ENCODE measurements at places on chromosomes 11 and 22.

GRCh38 chr11:132208477-132209055 is 838.2 kb downstream of the NTM start:
- no peak for DNase-seq

GRCh38 chr11:31834237-31834636 is 23.1 kb upstream of the PAX6 start:
- no peak for DNase-seq

GRCh38 chr22:28094771-28095170 is 175.7 kb upstream of the PITPNB start:
- no peak for DNase-seq

DNA sequence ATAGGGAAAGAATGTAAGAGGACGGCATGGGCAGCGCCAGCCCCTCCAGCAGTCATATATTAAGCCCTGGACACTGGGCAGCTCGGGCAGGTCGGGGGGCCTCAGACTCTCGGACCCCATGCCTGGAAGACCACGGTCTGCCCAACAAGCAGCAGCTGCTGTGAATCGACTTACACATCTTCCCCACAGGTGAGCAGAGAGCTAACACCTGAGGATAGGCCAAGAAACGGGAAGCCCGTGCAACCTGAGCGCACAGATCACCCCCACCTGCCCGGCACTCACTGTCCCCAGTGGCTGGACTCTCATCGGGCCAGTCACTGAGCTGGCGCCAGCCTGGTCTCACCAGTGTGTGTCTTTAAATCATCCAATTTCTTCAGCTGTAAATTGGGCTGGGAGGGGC is 4.7 kb upstream of the TCF20 start:
- DNase-seq, result no peak

DNA sequence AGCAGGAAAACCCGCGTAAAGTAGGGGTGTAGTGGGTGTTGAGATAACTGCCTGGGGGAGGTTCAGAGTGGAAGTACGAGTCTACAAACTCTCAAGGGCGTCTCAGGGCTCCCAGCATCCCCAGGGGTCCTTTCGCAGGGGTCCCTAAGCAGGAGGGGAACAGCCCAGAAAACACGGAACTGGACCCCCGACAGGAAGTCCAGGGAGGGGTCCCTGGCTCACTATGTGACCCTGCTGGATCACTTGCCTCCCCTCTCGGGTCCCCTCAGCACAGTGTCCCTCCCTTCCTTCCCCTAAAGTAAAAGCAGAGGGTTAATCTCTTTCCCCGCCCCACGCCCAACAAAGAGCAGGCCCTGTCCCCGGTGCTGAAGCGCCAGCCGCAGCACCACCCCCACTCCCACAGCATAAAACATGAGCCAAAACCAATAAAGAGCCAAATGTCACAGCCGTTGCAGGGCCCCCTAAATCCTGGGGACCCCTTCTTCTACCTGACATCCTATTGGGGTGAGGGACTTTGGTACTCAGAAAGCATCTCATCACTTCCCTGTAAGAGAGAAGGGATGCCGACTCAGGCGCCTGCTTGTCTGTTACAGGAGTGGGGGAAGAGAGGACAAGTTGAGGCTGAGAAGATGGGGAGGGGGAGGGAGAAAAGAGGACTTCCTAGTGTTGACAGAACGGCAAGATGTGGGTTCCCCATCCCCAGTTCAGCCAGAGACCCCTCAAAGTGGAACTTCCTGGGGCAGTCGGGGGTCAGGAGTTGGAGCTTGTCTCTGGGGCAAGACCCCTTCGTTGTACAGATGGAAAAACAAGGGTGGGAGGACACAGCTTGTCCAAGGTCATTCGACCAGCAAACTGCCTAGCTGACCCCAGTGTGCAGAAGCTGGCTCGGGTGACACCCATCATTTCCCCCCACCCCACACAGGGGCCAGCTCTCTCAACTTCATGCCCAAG is 1.4 kb upstream of the NEFH start:
- DNase-seq, result no peak

- DNase-seq, result peak; percentile 9
Measured at GRCh38 chr22:45863981-45864751, 112.8 kb downstream of the WNT7B start.

GRCh38 chr22:40290516-40290915 is 55.8 kb upstream of the ADSL start:
- DNase-seq, result no peak

DNA sequence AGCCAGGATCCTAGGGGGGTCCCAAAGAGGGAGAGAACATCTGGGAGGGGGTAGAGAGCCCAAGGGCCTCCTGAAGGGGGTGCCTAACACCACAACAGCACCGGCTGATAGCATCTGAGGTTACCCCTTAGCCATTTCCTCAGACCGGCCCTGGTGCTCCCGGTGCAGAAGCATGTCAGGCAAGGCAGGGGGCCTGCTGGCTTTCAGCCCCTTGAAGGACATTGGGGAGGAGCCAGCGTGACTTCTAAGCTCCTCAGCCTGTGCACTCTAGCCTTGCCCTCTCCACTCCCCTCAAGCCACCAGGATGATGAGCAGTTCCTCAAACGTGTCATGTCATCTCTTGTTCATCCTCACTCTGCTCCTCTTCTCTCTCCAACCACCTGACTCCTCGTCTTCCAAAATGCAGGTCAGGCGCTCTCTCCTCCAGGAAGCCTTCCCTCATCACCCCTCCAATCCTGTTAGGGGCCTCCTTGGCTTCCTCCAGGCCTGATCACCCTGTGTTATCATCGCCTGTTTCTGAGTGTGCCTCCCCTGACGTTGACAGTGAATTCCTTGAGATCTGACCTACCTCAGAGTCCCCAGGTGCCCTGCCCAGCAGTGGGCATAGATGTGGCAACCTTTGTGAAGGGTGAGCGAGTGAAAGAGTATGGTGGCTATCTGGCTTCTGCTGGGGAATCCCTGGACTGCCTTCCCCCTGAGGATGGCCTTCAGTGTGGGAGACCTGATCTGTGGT is 6.1 kb downstream of the P2RY2 start:
- no peak for DNase-seq

DNA sequence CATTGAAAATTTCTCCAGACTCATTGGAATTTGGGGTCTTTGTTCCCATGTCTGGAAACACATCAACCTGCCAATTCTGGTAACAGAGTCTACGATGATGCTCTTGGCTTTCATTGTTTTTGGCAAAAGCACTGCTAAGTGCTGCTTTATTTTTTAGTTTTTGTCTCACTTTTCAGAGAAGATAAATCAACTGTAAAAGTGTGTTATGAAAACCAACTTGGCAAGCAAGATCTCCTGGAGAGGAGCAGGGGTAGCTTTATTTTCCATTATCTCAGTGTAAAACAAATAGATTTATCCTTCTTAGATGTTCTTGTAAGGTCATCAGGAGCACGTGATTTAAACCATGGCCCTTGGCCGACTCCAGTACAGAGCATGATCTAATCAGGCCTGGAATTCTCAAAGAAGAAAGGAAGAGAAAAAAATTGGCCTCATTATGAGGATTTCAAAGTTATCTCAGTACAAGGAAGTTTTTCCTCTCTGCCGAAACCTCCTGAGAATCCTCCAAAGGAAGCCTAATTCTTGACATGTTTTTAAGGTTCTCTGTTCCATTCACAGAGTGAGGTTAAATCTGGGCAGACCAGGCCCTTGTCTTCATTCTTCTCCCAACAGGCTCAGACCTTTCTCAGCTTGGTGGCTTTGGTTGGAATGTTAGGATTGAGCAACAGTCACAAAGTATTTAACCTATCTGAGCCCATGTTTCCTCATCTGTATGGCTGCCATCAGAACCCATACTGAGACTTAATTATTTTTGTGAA is 16.4 kb upstream of the PAMR1 start:
- DNase-seq, result peak; percentile 62

DNA sequence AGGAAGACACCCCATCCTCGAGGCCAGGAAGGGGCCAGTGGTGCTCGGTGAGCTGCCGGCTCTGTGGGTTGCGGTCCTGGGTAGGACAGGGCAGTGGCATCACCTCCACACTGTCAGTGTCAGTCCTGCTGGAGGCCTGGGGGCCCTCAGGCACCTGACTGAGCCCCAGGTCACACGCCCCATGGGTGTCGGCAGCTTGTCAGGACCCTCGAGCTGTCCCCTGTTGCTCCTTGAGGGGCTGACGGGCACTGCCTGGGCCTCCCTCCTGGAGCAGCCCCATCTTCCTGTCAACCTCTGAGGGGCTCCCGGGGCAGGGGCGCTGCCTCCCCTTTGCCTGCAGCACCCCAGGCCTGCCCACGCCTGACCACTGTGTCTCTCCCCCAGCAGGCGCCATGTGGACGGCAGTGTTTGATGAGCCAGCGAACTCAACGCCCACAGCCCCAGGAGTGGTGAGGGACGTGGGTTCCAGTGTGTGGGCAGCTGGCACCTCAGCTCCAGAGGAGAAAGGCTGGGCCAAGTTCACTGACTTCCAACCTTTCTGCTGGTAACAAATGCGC is 35.4 kb downstream of the SBF1 start:
- no peak for DNase-seq

DNA sequence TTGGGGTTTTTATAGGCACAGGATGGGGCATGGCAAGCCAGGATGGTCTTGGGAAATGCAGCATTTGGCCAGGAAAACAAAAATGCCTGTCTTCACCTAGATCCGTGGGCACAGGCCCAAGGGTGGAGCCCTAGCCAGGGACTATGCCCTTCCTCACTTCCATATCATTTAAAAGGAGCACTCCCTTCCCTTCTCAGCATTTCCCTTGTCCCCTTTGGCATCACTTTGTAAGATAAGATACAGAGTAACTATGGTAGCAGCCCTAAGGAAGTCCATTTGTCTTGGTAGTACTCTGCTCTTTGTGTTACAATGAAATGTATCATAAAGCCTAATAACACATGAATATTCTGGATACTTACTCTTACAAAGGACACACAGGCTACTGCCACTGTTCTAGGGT is 1092.6 kb upstream of the TENM4 start:
- DNase-seq, result no peak

DNA sequence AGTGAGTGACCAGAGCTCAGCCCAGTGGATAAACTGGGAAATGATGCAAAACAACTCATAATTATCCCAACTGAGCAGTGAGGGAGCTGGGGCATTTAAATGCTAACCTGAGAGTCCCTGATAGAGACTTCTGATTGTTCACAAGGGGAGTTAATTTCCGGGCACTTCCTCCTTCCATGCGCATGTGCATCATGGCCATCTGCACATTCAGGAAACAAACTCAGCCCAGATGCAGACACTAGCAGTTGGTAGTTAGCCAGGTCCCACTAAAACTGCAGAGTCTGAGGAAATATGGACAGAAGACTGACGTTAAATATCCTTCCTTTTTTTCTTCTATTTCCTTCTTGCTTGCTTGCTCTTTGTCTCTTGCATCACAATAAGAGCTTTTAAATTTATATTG is 852.1 kb upstream of the LRRC4C start:
- no peak for DNase-seq

- no peak for DNase-seq
Measured at GRCh38 chr22:41038732-41039131, 53.7 kb upstream of the EP300 start.

DNA sequence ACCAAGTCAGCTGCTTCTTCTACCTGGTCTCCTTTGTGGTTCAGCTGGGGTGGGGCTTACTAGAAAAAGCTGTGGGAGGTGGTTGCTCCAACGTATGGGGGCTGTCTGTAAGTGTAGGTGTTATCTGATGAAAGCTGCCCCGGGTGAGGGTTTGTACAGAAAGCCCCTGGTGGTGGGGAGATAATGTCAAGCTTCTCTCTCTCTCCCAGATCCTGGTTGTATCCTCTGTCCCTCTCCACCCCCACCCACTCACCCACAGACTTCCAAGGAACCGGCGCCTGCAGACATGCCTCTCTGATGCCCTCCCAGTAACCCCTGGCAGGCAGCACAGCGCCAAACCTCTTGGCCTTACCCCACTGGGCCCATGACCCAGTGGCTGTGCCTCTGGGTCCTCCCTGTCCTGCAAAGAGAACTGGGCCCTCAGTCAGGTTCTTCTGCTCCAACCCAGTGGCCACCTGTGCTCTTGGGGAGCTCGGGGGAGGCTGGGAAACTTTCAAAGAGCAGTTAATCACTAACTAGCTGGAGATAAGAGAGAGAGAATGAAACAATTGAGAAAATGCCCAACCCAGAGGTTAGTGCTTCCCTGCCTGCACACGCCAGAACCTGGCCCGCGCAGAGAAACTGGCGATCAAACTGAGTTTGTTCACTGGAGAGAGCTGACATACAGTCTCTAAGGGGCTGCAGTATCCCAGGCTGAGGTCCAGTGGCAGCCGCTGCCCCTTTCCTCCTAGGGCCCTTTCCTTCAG is 20.4 kb upstream of the EHF start:
- no peak for DNase-seq

DNA sequence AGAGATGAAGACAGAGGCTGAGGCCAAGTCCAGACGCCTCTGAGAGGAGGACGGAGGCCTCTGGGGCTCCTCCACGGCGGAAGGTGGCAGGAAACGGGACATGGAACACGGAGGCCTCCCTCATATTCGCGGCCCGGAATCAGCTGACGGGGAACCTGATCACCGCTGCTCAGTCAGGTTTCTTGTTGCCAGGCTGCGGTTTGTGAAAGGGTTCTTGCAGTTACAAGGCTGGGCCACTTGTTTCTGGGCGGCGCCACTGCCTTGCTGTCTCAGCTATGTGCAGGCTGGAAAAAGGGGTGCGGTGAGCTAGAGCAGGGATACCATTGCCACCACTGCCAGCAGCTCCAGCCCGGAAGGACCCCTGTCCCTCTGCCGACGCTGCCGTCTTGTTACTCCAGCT is 10.0 kb upstream of the MMP1 start:
- DNase-seq, result no peak

DNA sequence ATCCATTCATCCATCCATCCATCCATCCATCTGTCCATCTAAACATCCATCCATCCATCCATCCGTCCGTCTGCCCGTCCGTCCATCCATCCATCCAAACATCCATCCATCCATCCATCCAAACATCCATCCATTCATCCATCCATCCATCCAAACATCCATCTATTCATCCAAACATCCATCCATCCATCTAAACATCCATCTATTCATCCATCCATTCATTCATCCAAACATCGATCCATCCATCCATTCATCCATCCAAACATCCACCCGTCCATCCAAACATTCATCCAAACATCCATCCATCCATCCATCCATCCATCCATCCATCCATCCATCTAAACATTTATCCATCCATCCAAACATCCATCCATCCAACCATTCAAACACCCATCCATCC is 45.3 kb upstream of the SMIM38 start:
- no peak for DNase-seq

- no peak for DNase-seq
Measured at GRCh38 chr11:61021661-61022212, 50.3 kb downstream of the CD6 start.

GRCh38 chr11:57397394-57397990 is 7.0 kb upstream of the PRG2 start:
- no peak for DNase-seq

DNA sequence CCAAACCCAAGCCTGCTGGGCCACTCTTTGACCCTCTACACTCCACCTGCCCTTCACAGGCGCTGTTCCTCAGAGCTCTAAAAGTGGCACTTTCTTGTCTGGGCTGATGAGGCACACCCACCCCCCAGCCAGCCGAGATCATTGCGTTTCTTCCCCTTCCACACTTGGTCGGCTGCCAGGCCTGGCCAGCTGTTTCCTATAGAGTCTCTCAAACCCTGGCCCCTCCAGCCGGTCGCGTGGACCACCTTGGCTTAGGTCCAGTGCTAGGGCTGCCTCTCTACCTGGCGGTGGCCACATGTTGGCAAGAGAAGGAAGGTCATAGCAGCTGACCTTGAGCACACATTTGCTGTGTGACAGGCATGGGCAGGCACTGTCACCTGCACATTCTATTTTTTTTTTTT is 60.6 kb downstream of the PPP6R2 start:
- DNase-seq, result no peak

- DNase-seq, result no peak
Measured at GRCh38 chr11:92830377-92831155, 138.9 kb upstream of the MTNR1B start.

All from skeletal muscle cell (primary cell).